ENCODE measurements at places on chromosomes 1 and 21.
A peak's percentile ranks its signal among the peaks of the same experiment; 100 is the strongest.

DNA sequence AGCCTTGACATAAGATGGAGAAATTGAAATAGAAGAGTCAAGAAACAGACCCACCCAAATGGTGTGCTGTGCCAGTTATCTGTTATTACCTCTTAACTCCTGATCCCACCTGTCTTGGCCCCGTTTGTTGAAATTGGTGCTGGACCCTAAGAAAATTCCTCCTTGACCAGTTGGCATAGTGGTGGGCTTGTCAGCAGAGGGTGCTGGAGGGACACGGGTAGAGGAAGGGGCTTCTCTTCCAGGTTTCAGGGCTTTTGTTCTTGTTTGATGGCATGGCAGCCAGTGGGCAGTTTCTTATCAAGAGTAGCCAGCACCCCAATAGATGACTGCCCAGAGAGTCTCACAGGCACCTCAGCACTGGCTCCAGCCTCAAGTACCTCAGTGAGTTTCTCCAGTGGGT lies 51.6 kb downstream of the PCBP3 start:
- DNase-seq, result no peak

DNA sequence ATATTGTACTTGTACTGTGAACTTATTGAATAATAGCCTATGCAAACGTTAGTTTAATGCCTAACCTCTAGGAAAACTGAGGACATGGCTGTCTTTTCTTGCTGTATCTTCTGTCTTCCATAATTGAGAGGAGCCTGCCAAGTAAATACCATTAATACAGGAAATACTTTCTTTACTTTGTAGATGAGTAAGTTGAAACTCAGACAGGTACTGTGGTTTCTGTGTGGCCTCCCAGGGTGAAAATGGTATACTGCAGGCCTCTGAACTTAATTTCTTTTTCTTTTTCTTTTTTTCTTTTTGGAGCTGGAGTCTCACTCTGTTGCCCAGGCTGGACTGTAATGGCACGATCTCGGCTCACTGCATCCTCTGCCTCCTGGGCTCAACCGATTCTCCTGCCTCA lies 208.8 kb upstream of the ADGRL4 start:
- no peak for DNase-seq

- no peak for DNase-seq
Measured at GRCh38 chr1:152182431-152182830, 23.4 kb upstream of the RPTN start.

GRCh38 chr21:26019236-26019635 lies 151.3 kb downstream of the APP start:
- no peak for DNase-seq

DNA sequence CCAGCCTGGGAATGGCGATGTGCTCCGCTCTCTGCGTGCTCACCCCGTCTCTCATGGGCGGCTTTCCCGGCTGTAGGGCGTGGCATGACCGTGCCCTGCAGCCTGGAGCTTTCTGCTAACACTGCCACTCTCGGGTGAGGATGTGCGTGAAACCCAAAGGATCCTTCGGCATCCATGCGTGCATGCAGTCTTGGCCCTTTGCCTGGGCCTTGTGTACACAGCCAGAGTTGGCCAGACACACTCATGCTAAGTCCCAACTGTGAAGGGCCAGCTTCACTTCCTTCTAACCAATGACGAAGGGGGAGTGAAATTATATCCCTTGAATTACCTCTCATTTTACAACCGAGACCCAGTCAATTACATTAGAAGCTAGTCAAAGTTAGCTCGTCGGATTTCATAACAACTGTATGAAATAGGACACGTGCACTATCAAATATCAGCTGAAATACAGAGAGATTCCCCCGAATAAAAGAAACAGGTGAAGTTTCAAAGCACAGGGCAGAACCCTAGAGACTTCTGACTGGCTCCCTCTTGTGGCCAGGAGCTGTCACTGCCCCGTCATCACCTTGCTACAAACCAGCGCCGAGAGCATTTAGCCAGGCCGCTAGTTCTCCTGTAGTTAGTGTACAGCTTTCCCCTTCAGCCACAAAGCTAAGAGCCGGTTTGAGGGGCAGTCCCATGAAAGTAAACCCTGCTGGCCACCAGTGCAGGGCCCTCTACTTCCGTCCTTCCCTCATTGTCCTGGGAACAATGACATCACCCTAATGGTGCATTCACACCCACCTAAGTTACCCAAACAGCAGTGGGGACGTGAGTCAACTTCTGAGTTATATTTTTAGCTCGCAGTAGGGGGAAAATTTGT lies 63.4 kb upstream of the COA6 start:
- peak; percentile 60 for DNase-seq

DNA sequence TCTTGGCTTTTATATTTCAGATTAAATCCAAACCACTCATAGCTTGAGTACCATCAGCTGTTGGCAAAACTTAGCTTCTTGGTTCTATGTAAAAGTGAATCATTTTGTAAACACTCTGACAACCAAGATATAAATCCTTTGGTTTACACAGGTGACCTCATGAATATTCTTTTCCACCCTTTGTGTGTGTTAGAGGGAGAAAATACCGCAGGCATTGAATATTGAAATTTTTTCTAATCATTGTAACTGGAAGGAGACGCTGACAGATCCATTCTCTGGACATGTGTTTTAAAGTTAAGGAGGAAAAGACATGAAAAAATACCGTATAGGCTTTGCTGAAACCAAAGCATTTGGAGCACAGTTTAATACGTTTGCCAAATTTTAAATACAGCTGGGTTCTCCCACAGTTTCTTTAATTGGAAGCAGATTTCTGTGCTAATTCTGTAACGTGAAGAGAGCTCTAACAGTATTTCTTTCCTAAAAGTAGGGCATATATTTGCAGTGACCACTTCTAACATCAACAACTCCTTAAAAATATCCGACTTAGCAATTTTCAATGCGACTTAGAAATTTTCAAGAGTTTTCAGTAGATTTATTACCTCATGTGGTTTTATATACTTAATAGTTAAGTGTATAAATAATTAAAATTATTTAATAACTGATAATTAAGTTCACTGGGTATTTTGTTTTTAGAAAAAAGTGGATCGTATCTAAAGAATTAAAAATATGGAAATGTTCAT lies 388.2 kb downstream of the USP25 start:
- DNase-seq, result no peak

- no peak for DNase-seq
Measured at GRCh38 chr1:11080931-11081330, 18.7 kb downstream of the EXOSC10 start.

- no peak for DNase-seq
Measured at GRCh38 chr1:12178511-12178910, 11.7 kb downstream of the TNFRSF1B start.

DNA sequence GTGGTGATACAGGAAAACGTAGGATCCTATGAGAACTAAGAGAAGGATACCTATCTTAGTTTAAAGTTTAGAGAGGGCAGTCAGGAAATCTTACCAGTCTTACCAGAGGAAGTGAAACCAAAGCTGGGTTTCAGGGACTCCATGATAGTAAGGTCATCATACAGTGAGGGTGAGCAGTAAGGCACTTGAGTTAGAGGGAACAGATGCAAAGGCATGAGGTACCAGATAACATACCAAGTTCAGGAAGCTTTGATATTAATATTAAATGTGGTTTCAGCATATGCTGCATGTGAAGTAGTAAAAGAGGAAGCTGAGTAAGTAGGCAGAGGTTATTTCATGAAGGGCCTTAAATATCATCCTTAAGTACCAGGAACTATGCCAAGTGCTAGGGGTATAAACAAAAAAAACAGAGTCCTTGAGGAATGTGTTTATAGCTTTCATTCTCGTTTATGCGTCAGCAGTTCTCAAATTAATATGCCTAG lies 16.9 kb downstream of the ATG4C start:
- no peak for DNase-seq

- DNase-seq, result no peak
Measured at GRCh38 chr1:241142493-241142892, 214.5 kb downstream of the RGS7 start.

DNA sequence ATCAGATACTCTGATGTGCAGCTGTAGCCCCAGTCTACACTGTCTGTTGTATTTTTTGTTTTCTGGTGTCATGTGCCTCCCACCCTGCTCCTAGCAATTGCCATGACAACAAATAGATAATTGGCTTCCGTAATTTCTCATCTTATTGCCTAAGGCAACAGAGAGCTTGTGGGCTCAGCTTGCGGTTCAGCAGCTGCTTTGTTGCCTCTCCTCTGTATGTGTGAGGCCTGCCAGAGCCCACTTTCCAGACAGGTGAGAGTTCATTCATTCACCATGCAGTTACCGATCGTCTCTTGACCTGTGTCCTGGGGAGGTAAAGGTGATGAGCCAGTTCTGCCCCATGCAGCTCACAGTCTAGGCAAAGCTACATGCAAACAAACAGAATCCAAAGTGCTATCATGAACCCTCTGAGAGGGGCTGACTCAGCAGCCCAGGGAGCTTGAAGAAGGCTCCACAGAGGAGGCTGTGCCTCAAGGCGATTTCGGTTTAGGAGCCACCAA lies 11.9 kb downstream of the LGALS8 start:
- DNase-seq, result no peak

DNA sequence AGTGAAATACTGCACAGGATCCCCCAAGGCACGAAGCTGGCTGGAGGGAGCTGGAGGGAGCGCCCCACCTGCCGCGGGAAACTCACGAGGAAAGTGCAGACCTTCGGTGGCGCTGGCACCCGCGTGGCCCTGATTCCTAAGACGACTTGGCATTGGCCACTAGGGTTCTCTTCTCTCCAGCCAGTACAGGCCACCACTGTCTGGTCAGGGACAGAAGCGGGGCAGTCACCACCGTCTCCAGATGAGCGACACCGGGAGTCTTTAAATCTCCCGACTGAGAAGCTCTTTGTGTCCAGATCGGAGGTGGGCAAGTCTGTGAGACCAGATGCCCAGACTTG lies 19.2 kb upstream of the CHIA start:
- no peak for DNase-seq

GRCh38 chr21:31660259-31660565 lies 719 bp downstream of the SOD1 start:
- peak; percentile 35 for DNase-seq

GRCh38 chr1:55951291-55951690 lies 628.1 kb downstream of the PLPP3 start:
- no peak for DNase-seq

GRCh38 chr1:175823406-175823805 lies 80.0 kb upstream of the TNR start:
- no peak for DNase-seq

- DNase-seq, result no peak
Measured at GRCh38 chr1:1438531-1439381, 3.3 kb downstream of the VWA1 start.

- no peak for DNase-seq
Measured at GRCh38 chr1:47871799-47872353, 125.3 kb downstream of the TRABD2B start.

DNA sequence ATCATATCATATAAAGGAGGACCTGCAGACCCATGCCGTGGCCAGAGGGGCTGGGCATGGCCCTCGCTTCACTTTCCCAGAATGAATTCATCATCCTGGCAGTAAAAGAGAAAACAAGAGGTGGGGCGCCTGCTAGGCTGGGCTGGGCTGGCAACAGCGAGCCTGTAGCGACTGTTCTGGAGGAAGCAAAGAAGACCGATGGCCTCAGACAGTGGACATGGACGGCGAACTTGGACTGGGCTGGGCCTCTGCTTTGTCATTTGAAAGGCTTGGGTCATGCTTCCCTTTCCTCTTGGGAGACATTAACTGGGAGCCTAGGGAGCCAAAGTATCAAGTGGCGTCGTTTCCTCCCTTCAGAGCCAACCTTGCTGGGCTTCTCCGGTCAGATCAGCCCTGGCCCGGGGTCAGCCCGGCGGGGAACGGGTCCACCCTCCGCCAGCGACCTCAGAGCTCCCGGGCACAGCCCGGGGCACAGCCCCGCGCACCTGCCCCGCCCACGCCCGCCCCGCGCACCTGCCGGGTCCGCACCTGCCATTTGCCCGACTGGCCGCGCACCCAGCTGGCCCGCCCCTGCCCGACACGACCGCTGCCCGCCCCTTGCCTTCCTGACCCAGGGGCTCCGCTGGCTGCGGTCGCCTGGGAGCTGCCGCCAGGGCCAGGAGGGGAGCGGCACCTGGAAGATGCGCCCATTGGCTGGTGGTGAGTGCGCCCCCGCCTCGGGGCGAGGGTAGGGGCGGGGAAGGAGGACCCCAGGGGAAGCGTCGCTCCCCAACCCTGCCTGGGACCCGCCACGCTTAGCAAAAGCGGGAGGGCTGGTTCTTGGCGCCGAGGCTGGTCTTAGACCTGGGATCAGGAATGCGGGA lies at the start of gene FAM3B:
Gene FAM3B, plus strand, starts transcription at position 602 of the 863 bp plus-strand sequence. Its CDS starts 79 bp downstream, at position 681.
- DNase-seq, result no peak

GRCh38 chr1:169364948-169365347 lies 2.6 kb downstream of the NME7 start:
- no peak for DNase-seq

DNA sequence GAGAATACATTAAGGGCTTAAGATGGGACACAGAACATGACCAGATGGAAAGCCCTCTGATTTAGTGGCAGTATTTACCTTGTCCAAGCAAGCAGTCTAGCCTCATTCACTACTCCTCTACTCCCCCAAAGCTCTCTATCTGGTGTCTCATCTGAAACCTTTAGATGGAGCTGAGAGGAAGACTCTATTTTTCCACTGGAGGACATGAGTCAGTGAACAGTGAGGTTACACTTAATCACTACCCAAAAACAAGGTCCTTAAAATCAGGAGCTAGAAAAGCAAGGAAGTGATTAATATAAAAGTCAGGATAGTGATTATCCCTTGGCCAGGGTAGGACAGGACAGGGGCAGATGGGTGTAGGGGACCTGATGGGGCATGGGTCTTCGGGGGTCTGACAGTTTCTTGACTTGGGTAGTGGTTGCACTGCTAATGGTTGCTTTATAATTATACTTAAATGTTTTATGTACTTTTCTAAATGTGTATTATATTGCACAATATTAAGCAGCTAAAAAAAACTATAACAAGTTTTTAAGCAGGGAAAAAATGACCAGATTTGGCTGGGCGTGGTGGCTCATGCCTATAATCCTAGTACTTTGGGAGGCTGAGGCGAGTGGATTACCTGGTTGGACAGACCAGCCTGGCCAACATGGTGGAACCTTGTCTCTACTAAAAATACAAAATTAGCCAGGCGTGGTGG lies 3.0 kb downstream of the PTPN22 start:
- no peak for DNase-seq

GRCh38 chr1:110174961-110175360 lies 24.7 kb downstream of the SLC6A17 start:
- no peak for DNase-seq

DNA sequence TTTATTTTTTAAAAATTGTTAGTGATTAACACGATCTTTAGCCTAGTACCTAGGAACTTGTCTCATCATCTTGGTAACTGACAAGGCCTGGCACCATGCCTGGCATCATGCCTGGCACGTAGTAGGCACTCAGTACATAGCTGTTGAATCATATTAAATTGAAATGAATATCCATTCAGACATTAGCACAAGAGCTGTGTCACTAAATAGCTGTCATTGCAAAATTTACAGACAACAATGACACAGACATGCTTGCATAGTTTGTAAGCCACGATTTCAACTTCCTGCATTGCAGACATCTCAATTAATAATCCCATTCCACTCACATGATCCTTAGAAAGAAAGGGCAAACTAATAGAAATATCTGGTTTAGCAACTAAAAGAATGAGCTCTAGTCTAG lies 15.4 kb upstream of the PHACTR4 start:
- no peak for DNase-seq

Data from CD4-positive, alpha-beta memory T cell (primary cell).